Stimulated activated CD8-positive, alpha-beta memory T cell treated with anti-CD3 and anti-CD28 coated beads, Interleukin-4, amount 100 ng/mL, for 24 hours (primary cell): ENCODE measurements at places on chromosomes 16 and 17.

DNA sequence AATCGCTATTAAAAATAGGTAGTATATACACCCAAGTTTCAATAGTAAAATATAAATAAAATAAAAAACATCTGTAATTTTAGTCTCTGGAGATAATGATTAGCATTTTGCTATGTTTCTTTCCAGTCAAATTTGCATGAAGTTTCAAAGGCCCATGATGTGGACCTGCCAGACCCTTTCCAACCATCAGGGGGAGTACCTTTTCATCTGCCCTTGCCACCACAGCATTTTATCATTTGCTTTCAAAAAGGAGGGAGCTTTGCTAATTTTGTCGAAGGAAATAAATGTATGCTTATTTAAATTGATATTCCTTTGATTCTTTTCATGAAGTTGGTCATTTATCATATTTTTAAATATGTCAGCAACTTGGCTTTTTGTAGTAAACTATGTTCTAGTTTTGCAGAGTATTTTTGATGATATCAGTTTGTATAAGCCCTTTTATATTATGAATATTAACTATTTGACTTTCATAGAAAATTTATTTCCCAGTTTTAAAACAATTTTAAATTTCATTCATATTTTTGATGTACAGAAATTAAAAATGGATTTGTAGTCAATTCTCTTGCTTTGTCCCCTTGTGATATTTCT, 115.2 kb upstream of the NETO2 start:
- DNase-seq = no peak

DNA sequence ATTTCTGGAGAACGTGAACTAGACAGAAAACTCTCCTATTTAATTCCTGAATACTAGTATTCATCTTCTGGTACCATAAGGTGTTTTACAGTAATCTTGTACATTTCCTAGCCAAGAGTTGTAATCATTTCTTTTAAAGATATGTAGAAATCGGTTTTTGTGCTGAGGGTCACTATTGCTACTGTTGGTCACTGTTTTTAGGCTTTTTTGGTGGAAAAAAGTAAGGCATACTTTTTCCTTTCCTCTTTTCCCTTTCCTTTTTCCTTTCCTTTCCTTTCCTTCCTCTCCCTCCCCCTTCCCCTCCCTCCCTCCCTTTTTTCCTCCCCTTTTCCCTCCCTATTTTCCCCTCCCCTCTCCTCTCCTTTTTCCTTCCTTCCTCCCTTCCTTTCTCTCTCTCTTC, 706.4 kb upstream of the GOT2 start:
- no peak for DNase-seq

- DNase-seq = no peak
Measured at GRCh38 chr17:79466562-79467350, 144.1 kb downstream of the RBFOX3 start.

DNA sequence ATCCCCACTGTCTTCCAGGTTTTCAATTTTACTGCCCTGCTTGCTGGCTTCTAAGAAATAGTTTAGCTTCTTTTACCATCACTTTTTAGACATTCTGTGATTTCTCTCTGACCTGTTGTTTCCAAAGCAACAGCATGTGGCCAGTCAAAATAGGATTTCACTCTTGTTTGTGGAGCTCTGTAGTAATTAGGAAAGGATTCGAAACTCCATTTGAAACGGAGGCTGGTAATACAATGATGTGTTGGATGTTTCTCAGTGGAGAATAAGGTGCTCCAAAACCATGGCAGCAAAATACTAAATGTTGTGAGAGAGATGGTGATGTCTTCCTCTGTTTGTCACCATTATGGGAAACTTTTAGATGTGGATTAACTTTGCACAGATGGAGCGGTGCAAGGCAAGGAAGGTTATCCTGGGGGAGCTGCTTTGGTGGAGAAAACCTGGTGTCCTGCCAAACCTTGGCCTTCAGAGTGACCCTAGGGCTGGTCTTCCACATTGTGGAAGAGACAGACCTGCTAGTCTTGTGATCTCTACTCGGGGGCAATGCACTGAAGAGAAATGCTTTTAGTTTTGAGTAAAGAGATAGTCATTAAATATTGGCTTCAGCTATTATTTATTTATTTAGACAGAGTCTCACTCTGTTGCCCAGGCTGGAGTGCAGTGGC, 79.4 kb downstream of the PRKCA start:
- no peak for DNase-seq

DNA sequence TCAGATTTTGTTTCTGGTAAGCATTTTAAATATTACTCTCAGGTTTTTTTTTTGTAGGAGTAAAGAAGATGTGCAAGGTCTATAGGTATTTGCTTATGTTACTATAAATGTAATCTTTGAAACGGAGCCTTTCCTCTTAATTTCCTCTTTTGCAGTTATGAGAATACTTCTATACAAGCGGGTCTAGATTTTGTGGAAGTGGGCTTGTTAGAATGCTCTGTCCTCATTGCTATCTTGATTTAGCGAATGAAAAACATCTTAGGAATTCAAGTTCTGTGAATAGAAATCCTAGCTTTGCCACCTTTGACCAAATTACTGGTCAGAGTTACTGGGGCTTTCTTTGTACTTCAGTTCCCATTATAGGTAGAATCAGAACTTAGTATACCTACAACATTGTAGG, 80.3 kb downstream of the EFCAB13 start:
- DNase-seq = no peak

GRCh38 chr16:11022002-11022401, 77.6 kb downstream of the CLEC16A start:
- no peak for DNase-seq

- no peak for DNase-seq
Measured at GRCh38 chr17:3385869-3386816, at the start of gene OR3A2. Gene OR3A2, minus strand, starts transcription at chr17:3386308.

- DNase-seq = no peak
Measured at GRCh38 chr17:75981019-75981615, 2.1 kb downstream of the TEN1 start.

DNA sequence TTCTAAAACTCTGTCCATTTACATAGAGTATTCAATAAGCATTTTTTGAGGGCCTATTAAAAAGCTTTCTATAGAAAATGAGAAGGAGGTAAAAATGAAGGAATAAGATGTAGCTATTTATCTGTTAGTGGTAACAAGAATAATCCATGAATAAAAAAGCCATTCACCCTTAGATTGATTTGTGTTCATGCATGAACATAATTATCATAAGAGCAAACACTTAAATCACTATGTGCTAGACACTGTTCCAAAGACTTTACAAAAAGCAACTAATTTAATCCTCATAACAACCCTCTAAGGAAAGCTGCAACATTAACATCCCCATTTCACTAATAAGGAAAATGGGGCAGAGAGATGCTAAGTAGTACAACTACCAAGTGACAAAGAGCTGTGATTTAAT, 6.6 kb downstream of the CCDC47 start:
- no peak for DNase-seq

DNA sequence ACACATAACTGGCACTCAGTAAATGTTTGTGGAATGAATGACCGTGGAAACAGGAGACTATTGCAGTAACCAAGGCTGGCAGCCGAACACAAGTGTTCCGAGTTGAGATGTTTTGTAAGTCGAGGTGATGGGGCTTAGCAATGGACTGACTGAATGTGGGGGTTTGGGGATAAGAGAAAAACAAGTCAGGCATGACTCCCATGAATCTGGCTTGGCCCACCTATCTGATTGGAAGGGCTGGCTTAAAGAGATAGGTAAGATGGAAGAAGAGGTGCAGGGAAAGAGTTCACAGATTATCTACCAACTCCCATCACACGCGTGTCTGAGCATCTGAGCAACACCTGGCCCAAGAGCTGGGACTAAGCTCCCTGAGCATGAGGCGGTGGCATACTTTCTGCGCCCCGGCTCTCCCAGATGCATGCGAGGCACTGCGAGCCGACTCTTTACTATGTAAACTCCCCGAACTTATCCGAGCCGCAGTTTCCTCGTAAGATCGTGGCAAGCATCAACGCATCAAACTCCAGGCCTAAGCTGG, 539 bp downstream of the IFT20 start:
- no peak for DNase-seq

DNA sequence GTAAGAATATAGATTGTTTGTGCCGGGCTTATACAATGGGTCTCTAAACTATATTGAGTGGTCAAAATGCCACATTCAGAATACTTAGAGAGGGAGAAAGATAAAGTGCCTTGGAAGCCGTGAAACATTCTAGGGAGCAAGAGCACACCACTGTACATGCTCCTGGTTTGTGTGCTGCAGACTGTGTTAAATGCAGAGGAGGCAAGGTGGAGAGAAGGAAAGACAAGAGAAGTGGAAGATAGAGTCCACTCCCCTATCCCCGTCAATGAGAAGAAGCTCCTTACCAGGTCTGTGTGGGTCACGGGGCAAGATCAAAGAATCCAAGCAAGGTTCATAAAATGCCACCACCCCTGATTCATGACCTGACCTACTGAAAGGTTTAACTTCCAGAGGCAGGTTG, 267.1 kb upstream of the TBX2 start:
- DNase-seq = no peak
